ENCODE measurements at places on chromosomes 16 and 17. TPM values are rescaled to one million over a fixed set of nuclear protein-coding genes. Genes with fewer than 3 reads are reported as not detected.

DNA sequence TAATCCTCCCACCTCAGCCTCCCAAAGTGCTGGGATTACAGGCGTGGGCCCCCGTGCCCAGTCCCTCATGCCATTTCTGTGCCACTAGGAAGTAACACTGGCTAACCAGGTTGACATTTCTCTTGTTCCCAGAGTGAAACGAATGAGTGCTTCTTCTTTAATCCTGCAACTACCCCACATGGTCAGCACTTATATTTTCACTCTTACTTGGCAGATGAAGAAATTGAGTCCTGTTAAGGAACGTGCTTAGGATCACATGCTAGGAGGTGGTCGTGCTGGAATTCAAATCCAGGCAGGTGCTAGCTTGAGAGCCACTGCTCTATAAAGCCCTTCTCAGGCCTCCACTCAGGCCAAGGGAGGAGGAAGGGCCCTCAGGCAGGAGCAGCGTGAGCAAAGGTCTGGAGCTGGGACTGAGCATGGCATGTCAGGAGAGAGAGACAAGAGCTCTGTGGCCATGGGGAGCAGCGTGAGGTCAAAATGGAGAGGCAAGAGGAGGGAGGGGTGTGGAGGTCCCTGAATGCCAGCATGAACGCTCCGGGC lies 18.5 kb upstream of the RMI2 start:
- DNase-seq, result no peak

DNA sequence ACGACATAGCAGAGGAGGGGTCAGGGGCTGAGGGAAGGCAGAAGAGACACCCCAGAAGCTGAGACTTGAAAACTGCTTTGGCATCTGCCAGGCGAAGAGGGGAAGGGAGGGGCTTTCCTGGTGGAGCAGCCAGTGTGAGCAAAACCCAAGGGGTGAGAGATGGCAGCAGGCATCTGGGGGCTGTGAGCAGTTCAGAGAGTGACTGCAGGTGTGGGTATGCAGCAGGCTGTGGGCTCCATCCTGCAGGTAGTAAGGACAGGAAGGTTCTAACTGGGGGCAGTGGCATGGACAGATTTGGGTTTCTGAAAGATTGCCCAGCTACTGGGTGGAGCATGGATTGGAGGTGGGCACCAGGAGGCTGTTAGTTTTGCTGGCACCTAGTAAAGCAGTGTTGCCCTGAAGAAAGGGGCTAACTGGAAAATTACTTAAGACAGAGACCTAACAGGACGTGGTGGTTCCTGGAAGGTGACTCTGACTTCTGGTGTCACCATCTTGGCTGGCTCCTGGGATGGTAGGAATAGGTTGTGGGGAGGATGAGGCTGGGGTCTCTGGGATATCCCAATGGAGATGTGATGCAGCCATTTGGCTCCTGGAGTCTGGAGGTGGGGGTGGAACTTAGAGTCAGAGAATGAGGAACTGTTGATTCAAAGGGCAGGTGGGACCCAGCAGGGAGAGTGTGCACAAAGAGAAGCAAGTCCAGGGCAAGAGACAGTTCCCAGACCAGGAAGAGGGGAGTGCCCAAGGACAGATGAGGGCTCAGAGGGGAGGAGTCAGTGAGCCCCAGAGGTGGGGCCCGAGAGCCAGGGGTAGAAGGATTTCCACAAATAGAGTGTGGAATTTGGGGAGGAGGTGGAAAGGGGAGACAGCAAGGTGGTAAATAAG lies 11.2 kb downstream of the BCL7C start:
- DNase-seq, result no peak

Gene PRAC1
- not detected for total RNA-seq

Gene TNS4
- total RNA-seq, result not detected
